Adrenal gland (tissue), 19 donors: ENCODE measurements at places on chromosomes 2 and 18. TPM values are rescaled to one million over a fixed set of nuclear protein-coding genes. Genes with fewer than 3 reads are reported as not detected.
A peak's percentile ranks its signal among the peaks of the same experiment; 100 is the strongest.

The FN1 gene
- total RNA-seq, result 75.8 TPM

The GKN2 gene
- total RNA-seq, result not detected

- DNase-seq, result no peak
Observed at GRCh38 chr18:30163573-30163972, 879.0 kb downstream of the DSC3 start.

DNA sequence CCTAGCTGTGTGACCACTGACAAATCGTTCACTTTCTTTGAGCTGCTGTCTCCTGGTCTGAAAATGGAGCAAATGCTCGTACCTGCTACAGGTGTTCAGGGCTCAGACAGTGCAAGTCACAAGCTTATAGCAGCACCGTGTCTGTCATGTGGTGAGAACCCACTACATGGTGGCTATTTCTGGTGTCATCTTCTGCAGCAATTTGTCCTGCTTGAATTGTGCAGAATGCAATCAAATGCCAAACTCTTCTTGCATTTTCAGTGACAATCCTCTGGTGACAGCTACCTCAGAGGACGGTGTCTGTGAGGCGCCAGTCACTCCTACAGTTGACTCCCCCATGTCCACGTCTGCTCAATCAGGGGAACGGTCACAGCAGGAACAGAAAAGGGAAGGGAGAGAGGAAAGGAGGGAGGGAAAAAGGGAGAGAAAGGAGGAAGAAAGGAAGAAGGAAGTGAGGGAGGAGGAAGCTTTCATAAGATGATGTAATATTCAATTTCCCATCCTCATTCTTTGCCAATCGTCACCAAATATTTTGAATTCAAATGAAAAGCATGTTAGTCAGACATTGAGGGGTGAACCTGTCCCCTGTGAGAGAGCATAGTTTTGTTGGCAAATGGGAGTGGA is 122.2 kb downstream of the BCL2 start:
- DNase-seq, result no peak

GRCh38 chr18:79525556-79526467 is 130.1 kb downstream of the NFATC1 start:
- peak; percentile 36 for DNase-seq

DNA sequence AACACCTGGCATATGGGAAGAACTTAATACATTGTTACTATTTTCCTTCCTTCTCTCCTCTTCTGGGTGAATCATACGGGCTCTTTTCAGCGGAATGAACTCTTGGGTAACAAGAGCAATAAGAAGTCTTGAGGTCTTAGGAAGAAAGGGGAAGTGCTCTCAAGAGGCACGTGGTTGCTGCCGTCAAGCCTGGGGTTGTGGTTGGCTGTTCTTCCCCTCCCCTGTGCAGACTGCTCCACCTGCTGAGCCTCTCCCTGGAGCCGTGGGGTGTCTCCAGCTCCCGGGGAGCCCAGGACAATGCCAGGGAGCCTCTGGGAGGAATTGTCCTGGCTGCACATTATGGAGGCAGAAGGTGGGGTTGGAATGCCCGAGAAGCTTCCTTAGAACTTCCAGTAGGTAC is 19.4 kb downstream of the TOGARAM2 start:
- DNase-seq, result no peak

DNA sequence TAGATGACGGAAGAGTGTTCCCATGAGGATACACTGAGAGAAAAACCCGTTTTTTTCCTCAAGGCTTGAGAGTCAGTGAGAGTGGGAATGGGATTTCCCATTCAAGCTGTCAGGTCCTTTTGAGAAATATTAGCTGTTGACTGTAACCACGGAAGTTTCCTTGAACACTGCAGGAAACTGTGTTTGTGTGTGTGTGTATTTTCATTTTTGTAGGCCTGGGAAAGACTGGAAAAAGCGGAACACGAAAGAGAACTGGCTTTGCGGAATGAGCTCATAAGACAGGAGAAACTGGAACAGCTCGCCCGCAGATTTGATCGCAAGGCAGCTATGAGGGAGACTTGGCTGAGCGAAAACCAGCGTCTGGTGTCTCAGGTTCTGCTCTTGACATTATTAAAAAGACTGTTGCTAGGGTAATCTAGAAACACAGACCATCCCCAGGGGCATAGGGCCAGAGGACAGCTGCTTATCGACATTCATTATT is 98.8 kb upstream of the EML6 start:
- no peak for DNase-seq

DNA sequence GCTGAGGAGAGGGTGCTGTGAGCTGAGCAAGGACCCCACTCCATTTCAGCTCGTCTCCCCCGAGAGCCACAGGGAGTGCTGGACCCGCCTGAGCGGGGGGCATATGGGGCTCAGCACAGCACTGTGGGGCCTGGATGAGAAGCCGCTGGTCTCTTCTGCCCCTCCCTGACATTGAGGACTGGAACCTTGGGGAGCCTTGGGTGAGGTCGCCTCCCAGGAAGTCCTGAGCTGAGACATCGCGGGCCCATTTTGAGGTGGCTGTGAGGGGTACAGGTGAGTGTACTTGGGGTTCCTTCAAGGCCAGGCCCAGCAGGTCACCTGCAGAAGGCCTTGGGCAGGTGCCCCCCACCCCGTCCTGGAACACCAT is 3.1 kb upstream of the AQP12A start:
- DNase-seq, result no peak
